Fibroblast of lung (primary cell): ENCODE measurements at places on chromosomes 12 and 14.

DNA sequence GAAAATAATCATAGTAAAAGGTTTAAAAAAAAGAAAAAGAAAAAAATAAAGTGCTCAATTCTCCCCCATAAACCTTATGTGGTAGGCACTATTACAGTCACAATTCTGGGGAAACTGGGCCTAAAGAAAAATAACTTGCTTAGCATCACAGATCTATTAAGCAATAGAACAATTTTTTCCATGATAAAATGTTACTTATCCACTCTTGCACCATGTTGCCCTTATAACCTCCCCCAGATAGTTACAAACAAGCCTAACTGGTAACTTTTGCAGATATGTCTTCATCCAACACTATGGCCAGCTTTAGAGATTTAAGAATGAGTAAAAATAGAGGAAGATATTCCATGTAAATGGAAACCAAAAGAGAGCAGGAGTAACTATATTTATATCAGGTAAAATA lies 164.8 kb downstream of the DUSP6 start:
- no peak for DNase-seq

GRCh38 chr12:112901271-112901670 lies 5.5 kb upstream of the OAS1 start:
- DNase-seq: no peak

- DNase-seq: no peak
Measured at GRCh38 chr12:131497966-131498365, 212.9 kb upstream of the SFSWAP start.

GRCh38 chr12:101761350-101761749 lies 22.1 kb upstream of the SYCP3 start:
- DNase-seq: peak; percentile 12

DNA sequence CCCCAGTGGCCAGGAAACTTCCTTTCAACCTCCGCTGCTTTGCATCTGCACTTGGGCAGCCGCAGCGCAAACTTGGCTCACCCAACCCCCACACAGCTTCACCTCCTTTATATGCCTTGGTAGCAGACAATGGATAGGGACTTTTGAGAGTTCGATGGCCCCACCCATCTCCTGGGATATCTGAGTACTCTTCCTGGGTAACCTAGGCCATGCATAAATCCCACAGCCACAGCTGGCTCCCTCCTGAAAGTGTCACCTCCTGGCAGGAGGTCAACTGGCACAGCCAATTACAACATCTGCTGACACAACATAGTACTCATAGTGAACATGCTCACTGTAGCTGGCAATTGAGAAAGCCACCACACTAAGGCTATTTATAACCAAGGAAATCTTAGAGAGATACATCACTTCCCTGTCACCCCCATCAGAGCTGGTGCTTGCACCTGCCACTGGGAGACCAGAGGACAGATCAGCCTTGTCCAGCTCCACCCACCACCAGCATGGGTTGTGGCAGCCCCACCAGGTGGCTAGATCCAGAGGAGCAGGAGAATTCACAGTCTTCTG lies 410.0 kb downstream of the SYT1 start:
- DNase-seq: peak; percentile 9
